ENCODE measurements at places on chromosomes 4 and X.

DNA sequence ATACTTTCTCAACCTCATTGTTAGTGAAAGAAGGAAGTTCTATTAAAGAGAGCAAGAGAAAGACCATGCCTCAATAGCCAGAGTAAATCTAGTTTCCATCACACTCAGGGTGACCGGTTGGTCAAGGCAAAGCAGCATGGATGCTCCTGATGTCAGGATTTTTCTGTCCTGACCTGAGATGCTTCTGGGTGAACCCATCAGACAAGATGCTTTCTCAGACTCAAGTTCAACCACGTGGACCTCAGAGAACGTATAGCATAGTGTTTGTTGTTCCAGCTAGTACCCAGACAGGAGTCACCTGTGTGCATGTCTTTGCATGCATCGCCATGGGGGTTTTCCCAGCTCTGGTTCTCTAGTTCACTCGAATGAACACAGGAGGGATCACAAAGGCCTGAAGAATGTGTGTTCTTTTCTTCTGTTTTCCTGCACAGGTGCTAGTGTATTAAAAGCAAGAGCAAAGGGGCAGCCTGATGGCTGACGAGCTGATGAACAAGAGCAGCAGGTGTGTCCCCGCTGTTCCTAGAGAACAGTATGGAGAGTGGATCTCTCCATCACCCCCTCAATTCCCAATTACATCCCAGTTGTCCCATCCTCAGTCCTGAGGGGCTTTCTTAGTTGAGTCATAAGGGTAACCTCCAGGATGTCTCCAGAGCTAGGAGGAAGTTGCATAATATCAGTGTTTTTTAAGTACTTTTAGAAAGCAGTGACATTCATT lies 110.5 kb upstream of the ENPP6 start:
- DNase-seq, result no peak

- no peak for DNase-seq
Measured at GRCh38 chrX:44218465-44218864, 125.0 kb downstream of the EFHC2 start.

DNA sequence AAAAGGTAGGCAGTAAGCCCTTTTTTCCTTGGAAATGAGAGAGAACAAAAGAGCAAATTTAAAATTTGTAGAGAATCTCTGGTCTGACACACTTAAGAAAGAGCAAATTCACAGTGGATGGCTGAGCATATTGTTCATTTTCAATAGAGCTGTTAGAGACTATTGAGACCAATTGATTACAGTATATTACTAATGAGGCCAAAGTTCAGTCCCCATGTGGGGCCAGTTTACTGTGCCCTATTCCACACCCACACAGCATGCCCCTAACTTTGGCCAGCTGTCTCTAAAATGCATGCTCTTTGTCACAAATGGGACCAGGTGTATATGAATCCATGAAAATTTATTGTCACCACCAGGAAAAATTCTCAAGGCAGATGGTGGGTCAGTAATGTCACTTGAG lies 470.5 kb downstream of the PCDH7 start:
- no peak for DNase-seq

- peak; percentile 20 for DNase-seq
Measured at GRCh38 chr4:99856166-99856565, 38.1 kb downstream of the LAMTOR3 start.

- DNase-seq, result peak; percentile 1
Measured at GRCh38 chr4:64417974-64418373, 8.7 kb upstream of the TECRL start.

DNA sequence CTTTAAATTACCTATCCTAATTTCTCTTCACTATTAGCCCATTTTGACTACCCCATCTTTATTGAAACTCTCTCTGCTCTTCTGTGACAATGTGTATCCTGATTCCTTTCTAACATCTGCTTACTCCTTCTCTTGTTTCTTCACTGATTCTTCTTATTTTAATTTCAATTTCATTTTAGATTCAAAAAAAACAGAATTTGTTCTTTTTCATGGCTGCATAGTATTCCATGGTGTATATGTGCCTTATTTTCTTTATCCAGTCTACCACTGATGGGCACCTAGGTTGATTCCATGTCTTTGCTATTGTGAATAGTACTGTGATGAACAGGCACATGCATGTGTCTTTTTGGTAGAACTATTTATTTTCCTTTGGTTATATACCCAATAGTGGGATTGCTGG lies 120.0 kb upstream of the VAMP7 start:
- no peak for DNase-seq

DNA sequence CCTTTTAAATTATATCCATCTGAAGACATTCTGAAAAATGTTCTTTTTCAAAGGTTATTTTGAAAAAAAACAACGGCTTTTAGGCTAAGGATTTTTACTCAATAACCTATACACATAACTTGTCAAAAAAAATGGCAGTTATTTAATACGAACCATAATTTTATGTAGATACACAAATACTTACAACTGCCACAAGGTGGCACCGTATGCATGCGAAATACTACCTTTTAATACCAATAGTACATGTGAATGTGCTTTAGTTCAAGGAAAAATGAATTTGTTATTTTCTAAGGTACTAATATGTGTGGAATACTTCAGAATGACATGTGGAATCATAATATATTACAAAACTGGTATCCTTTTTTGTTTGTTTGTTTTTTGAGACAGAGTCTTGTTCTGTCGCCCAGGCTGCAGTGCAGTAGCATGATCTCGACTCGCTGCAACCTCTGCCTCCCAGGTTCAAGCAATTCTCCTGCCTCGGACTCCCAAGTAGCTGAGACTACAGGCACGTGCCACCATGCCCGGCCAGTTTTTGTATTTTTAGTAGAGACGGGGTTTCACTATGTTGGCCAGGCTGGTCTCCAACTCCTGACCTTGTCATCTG lies 4.6 kb upstream of the MAD2L1 start:
- DNase-seq, result peak; percentile 70

DNA sequence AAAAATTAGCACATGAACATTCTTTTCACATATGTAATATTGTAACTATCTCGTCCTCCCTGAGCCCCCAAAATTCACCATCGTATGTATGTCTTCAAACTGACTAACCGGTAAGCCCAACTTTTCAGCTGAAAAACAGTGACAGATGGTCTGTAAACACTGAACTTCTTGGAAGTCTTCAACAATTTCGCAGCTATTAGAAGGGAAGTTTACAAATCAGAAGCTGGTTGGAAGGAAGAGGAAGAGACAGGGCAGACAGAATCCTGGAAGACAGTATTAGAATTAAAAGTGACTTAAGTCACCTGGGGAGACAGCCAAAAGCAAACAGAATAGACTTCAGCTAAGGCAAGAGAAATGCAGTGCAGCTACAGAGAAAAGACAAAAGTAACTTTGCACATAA lies 858.4 kb downstream of the ADGRL3 start:
- no peak for DNase-seq

GRCh38 chr4:25144870-25145481 lies 15.3 kb downstream of the SEPSECS start:
- DNase-seq, result peak; percentile 28

DNA sequence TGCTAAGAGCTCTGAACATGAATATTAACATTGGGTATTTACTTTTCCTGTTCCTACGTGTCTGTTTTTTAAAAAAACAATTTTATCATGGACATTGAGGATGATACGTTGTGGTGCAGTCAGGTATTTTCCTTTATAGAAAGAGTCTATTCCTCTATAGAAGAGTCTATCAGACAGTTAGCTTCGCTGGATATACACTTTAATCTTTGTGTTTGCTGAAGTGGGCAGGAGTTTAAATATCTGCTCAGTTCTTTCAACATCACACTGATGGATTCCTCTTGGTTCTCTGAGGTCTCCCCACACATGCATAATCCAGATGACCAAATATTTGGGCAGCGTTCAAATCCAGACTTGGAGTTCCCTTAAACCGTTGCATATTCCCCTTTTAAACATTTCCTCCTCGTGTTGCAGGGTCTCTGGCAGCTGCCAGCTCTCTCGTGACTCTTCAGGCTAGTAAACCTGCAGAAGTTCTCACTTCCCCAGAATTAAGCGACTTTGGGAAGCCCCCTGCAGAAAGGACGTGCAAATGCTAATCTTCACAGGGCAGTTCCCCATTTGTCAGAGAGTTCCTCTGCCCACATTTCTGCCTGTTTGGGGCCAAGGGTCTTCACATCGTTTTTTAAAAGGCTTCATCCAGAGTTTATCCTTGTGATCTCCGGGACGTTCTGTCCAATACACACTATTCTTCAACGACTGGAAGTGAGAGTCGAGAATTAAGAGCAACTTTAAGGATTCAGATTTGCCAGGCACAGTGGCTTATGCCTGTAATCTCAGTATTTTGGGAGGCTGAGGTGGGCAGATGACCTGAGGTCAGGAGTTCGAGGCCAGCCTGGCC lies 20.5 kb upstream of the DHRSX start:
- DNase-seq, result no peak

DNA sequence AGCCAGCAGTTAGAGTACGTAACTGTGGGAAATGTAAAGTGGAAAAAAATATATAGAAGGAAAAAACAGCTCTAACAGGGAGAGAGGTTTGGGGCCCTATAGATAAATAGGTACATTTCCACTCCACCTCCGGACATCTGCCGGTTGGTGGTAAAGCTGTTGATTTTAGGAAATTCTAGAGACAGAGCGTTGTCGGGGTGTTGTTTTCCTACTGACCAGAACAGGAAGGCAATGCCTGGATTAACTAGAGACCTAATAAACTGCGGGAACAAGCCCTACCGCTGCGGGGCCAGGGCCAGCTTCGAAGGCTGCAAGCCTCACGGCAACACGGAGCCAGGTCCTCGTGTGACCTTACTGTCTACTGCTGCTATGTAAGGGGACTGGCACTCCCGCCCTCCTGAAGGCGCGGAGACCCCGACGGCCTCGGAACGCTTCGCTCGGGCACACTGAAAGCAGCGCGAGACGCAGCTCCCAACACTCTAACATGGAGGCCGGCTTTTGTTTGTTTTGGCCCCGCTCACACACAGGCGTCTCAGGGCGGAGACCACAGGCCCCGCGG lies 702 bp upstream of the CDKN2AIP start:
- no peak for DNase-seq

- DNase-seq, result no peak
Measured at GRCh38 chr4:80049402-80049801, 23.6 kb downstream of the ANTXR2 start.

DNA sequence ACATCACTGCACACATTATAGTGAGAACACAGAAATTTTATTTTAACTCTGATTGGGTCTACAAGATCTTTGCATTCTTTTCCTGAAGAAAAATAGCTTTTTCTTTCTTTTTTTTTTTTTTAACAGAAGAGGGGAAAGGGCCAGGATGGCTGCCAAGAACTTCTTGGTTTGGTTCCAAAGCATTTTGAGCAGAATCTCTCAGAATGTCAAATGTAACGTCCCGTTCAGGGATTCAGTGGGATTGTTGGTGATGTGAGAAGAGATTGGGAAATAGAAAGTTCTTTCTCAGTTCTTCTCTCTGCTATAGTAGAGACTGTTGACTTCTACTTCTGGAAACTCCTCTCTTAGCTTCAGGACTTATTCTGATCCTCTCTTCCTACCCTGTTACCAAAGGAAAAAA lies 70.9 kb upstream of the CBR4 start:
- DNase-seq, result peak; percentile 81

All from fibroblast of skin of right biceps (primary cell).